ENCODE measurements at places on chromosomes 13 and 19. TPM values are rescaled to one million over a fixed set of nuclear protein-coding genes. Genes with fewer than 3 reads are reported as not detected.

ZNF296 gene
- not detected for total RNA-seq

ATP8A2 gene
- not detected for total RNA-seq

- DNase-seq: no peak
Measured at GRCh38 chr19:52492201-52492993, 35.1 kb upstream of the ZNF808 start.

DNA sequence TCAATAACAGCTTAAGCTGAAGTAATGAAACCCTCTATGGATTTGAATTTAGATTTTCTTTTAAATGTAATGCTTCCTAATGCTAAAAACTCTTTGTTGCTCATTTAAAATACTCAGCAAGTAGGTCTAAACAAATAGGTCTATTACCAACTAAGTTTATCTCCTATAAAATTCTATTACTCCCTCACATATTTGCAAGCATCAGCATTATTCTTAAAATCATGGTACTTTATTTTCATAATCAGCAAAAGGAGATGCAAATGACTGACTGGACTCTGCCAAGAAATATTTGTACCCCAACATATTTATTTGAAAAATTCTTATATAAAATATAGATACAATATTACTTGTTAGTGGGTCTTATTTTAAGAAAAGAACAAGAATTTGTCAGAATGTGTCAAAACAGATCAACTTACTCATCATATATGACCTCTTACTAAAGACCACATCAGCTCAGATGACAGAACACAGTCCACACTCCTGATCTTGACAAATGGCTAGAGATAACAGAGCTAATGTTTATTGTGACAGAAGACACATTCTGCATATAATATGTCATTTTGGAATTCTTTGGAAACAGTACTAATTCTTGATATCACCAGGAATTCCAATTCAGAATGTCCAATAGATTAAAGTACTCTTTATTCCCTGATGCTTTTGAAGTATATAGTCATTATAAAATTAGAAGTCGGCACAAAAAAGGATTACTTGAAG, 704.6 kb upstream of the PCDH9 start:
- no peak for DNase-seq

DNA sequence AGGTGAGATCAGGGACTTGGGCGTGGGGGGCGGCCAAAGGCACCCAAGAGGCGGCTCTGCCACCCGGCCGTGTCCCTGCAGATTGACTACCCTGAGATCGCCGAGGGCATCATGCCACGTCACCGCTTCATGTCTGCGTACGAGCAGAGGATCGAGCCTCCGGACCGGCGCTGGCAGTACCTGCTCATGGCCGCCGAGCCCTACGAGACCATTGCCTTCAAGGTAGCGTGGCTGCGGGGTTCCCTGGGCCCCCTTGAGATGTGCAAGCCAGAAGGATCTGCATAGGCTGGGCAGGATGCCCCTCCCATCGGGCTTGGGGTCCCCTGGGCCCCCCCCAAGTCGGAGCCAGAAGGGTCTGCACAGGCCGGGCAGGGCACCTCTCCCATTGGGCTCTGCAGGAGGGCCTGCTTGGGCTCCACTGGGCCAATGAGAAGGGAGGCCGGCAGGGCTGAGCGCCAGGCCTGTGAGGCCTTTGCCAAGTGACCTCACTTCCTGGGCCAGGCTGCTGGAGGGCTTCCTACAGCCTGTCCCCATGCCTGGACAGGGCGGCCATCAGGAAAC, 2.2 kb upstream of the AMH start:
- DNase-seq: peak; percentile 48

Data from G401 (cell line).